ENCODE measurements at places on chromosomes 12 and 14. TPM values are rescaled to one million over a fixed set of nuclear protein-coding genes. Genes with fewer than 3 reads are reported as not detected.

The NAV3 gene
- total RNA-seq = 0.51 TPM

The SERPINA3 gene
- 433 TPM for total RNA-seq

The SOAT2 gene
- total RNA-seq = 14.9 TPM

The SMOC1 gene
- total RNA-seq = 7.3 TPM

The RDH16 gene
- total RNA-seq = 0.07 TPM

DNA sequence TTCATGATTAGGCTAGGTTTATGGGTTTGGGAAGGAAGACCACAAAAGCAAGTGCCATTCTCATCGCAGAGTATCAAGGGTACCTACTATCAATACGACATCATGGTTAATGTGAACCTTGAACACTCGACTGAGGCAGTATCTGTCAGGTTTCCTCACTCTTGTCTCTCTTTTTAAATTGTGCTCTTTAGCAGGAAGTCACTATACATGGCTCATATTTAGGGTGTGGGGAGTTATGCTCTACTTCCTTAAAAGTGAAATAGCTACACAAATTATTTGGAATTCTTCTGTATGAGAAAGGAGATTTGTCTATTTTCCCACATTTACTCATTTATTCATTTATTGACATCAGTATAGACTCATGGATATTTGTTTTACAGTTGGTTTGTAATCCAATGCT lies 5.9 kb upstream of the CLEC4E start:
- DNase-seq = no peak

- no peak for DNase-seq
These were observed 251.0 kb upstream of the FOXG1 start for GRCh38 chr14:28515571-28515970.

GRCh38 chr14:73500360-73500759 lies 9.6 kb downstream of the RIOX1 start:
- DNase-seq = no peak

- DNase-seq = no peak
These were observed 125.1 kb downstream of the GPR65 start for GRCh38 chr14:88130057-88130432.

- DNase-seq = peak; percentile 89
These were observed 133.8 kb upstream of the NUDT4 start for GRCh38 chr12:93243689-93244513.

- DNase-seq = peak; percentile 6
These were observed 790 bp downstream of the GTF2A1 start for GRCh38 chr14:81219759-81220579.

DNA sequence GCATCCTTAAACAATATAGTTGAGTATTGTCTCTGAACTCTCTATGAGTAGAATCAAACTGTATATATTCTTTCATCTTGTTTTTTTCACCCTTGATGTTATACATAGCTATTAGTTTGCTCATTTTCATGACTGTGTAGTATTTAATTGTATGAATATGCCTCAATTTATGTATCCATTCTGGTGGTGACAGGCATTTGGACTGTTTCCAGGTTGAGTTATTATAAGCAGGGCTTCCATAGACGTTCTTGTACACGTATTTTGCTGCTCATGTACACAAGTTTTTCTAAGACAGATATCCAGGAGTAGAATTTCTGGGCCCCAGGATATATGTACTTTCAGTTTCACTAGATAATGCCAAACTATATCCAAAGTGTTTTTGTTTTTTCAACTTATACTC lies 211.4 kb downstream of the NTF3 start:
- no peak for DNase-seq

- no peak for DNase-seq
These were observed 70.5 kb upstream of the ATP2B1 start for GRCh38 chr12:89779090-89779489.

- DNase-seq = no peak
These were observed 594.1 kb downstream of the NRXN3 start for GRCh38 chr14:78764240-78764639.

All from HepG2 (cell line).